Smooth muscle cell of bladder (primary cell): ENCODE measurements at places on chromosomes 7 and 10. TPM values are rescaled to one million over a fixed set of nuclear protein-coding genes. Genes with fewer than 3 reads are reported as not detected.

EXOC4 gene
- 110 and 137 TPM in 2 replicates for total RNA-seq

C7orf25 gene
- 3.3 and 5.1 TPM in 2 replicates for total RNA-seq

NPY4R2 gene
- 0.28 TPM in 2 replicates for total RNA-seq

PKD1L1 gene
- under 0.01 and 0.09 TPM in 2 replicates for total RNA-seq

CPN1 gene
- total RNA-seq = not detected in 2 replicates

ADAMTS14 gene
- 5.5 and 10.6 TPM in 2 replicates for total RNA-seq

NPFFR1 gene
- total RNA-seq = under 0.01 TPM in 1 of 2 replicates, not detected in the other

RAB19 gene
- total RNA-seq = not detected in 2 replicates

SUN3 gene
- not detected in 2 replicates for total RNA-seq

PLEKHA1 gene
- total RNA-seq = 12.7 and 13.9 TPM in 2 replicates

ADAM12 gene
- 23.6 and 85.8 TPM in 2 replicates for total RNA-seq

RARRES2 gene
- total RNA-seq = 46.9 and 66.8 TPM in 2 replicates

BAMBI gene
- 33.4 and 59.1 TPM in 2 replicates for total RNA-seq

KIAA1217 gene
- 0.43 and 0.55 TPM in 2 replicates for total RNA-seq

WEE2 gene
- total RNA-seq = not detected in 2 replicates

PIP gene
- not detected in 2 replicates for total RNA-seq

C10orf71 gene
- total RNA-seq = not detected in 2 replicates

TLX1 gene
- not detected in 2 replicates for total RNA-seq

SPDYE11 gene
- total RNA-seq = not detected in 2 replicates

WDFY4 gene
- total RNA-seq = not detected in 2 replicates

CTNNA3 gene
- 0.09 TPM in 1 of 2 replicates, not detected in the other for total RNA-seq

NEUROD6 gene
- total RNA-seq = not detected in 2 replicates

AP5Z1 gene
- 21.6 and 25.4 TPM in 2 replicates for total RNA-seq

TRPV6 gene
- not detected in 2 replicates for total RNA-seq

ZNF736 gene
- 5.5 and 6.9 TPM in 2 replicates for total RNA-seq

MLXIPL gene
- 0.37 and 0.57 TPM in 2 replicates for total RNA-seq

CHCHD3 gene
- total RNA-seq = 79.8 and 97.8 TPM in 2 replicates

IQCE gene
- 7.4 and 11.7 TPM in 2 replicates for total RNA-seq

AKR1C4 gene
- not detected in 2 replicates for total RNA-seq

RSU1 gene
- 27.3 and 35.3 TPM in 2 replicates for total RNA-seq

OGDHL gene
- total RNA-seq = 0.14 and 0.46 TPM in 2 replicates

MPP7 gene
- 0.18 and 0.28 TPM in 2 replicates for total RNA-seq

CHST15 gene
- 1.00 and 1.4 TPM in 2 replicates for total RNA-seq

GSTK1 gene
- total RNA-seq = 82.6 and 83.4 TPM in 2 replicates

IDI2 gene
- not detected in 2 replicates for total RNA-seq
